ENCODE measurements at places on chromosomes 2 and 18.

GRCh38 chr2:187989925-187990623, 301.6 kb upstream of the GULP1 start:
- DNase-seq: no peak

DNA sequence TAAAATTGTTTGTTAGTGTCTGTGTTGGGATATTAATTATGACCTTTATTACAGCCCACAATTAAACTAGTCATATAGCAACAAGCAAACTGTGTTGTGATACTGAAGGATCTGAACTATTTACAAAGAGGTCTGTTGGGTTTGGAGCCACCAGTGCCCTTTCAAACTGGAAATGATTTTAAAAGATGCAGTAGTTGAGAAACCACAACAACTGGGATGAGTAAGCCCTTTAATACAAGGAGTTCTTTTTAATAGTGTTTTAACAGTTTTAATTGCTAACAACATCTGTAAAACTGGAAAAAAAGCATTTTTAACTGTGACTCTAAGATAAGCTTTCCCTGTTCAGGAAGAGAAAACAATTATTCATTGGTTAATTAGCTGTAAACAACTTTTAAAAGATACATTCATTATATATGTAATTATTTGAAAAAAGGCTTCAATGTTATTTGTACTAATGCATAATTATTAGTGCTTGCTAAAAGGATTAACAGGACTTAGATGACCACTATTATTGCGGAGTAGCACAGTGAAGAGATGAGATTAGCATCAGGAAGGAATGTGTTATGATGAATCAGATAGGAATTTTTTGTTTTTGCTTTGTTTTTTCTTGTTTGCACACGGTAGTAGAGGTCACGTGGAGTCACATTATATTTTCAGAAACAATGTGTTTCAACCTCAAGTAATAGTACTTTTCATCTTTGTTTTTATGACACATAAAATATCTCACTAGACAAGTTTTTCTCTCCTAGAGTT, 392.7 kb upstream of the FANCL start:
- DNase-seq: no peak

GRCh38 chr18:58601468-58602266, 27.2 kb downstream of the ALPK2 start:
- DNase-seq: no peak

DNA sequence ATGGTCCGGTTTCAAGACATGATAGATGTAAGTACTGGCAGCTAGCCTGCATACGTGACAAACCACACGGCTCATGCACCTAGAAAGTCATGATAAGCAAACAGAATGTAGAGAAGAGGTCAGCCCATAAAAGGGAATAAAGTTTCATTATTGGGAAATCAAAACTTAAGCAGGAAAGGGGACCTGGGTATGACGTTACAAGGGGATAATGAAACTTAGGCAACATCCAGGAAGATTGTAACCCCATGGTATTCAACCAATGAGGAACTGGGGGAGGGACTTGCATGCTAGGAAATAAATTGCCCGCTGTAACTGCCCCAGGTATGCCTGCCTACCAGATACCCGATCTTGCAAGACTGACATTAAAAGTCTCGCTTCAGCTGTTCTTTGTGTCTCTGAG, 1679.0 kb downstream of the SUCLG1 start:
- DNase-seq: no peak

GRCh38 chr2:148978026-148978685, 60.3 kb upstream of the LYPD6B start:
- DNase-seq: no peak

GRCh38 chr2:179247318-179248023, 17.2 kb downstream of the SESTD1 start:
- DNase-seq: no peak

DNA sequence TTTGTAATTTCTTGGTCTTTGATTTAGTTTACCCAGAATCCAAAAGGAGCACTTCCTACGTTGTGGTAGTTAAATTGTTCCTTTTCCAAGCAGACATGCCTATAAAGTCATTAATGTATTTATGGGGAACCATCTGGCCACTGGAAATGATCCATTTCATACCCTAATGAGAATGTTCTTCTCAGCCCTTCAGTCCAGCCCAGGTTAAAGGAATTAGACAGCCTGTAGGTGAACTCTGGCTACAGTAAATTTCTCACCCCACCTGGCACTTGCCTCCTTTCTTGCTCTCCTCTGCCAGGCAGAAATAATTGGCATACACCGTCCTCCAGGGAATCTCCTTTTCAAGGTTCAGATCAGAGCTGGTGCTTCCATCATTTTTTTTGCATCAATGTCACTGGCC, 121.1 kb downstream of the SETBP1 start:
- no peak for DNase-seq

- DNase-seq: no peak
These were observed 535.2 kb downstream of the METTL4 start for GRCh38 chr18:2036086-2036485.

GRCh38 chr2:128663371-128664050, 344.8 kb upstream of the HS6ST1 start:
- DNase-seq: no peak

DNA sequence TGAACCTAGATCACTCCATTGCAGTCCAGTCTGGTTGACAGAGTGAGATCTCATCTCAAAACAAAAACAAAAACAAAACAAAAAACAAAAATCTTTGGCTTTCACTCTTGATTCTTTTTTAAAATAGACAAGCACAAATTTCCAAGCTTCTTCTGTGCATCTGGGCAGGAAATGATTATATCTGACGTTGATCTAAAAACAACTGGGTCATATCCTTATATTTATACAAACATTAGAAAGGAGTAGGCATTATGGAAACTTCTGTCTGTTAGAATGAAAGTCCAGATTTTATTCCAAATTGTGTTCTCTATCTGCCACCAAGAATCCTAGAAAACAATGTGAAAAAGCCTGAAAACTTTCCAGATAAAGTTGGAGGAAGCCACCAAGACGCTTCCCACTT, 26.2 kb upstream of the PMAIP1 start:
- no peak for DNase-seq

DNA sequence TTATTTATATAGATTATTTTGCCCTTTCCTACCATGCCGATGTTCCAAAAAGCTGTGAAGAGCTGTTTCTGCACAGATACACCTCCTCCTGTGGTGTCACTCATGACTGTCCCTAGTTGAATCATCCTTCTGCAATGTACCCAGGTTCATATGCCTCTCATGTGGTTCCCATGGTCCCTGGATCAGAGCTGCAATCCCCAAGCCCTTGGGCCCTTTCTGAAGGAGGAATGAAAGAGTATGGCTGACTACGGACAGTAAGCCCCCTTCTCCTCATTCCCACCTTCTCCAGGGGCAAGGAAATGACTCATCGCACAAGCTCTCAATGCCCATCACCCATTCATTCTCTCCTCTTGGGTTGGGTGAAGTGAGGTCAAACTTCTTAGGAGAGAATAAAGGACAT, 63.9 kb upstream of the ACVR1 start:
- no peak for DNase-seq

DNA sequence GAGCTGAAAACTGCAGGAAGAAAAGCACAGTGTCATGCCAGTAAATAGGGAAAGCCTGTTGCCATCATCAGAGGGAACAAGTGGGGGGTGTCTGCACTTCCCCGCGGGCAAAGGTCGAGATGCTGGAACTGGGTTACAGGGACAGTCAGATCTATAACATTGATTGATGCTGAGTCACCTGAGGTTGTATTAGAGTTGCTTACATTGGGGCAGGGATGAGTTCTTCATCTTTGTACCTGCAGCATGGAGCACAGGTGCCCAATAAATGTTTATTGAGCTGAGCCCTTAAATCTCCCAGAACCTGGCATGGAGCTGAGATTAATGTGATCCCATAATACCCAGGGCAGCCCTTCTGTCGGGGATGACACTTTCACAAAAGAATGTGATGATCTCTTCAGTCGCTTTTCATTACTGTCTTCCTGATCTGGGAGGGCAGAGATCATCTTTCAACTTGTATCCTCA, 5.9 kb upstream of the RNF152 start:
- DNase-seq: no peak

GRCh38 chr18:3679241-3679640, 229.3 kb downstream of the TGIF1 start:
- no peak for DNase-seq

DNA sequence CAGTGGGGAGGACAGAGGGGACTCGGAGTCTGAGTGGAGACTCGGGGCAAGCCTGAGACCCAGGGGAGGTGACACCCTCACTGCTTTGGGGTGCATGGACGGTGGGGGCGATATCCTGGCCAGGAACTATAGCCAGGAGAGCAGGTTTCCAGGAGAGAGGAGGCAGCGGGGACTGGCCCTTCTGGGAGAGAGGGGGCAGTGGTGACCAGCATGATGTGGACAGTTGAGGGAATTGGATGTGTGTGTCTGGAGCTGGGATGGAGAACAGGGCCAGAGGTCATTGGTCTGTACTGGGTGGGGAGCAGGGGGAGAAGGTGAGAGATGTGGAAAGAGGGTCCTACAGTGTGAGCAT, 63.6 kb downstream of the ACKR3 start:
- no peak for DNase-seq

GRCh38 chr2:37753758-37754157, 82.3 kb upstream of the CDC42EP3 start:
- DNase-seq: no peak

DNA sequence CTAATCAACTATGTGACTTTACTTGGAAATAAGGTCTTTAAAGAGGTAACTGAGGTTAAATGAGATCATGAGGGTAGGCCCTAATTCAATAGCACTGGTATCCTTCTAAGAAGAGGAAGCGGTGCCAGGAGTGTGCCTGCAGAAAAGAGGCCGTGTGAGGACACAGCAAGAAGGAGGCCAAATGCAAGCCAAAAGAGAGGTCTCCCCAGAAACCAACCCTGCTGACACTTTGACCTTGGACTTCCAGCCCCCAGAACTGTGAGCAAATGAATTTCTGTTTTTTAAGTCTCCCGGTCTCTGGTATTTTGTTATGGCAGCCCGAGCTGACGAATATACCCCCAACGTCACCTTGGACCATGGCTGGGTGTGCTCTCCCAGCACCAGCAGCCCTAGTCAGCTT, 257.5 kb upstream of the NCKAP5 start:
- DNase-seq: no peak

- no peak for DNase-seq
These were observed 25.5 kb upstream of the STAT4 start for GRCh38 chr2:191176305-191176704.

DNA sequence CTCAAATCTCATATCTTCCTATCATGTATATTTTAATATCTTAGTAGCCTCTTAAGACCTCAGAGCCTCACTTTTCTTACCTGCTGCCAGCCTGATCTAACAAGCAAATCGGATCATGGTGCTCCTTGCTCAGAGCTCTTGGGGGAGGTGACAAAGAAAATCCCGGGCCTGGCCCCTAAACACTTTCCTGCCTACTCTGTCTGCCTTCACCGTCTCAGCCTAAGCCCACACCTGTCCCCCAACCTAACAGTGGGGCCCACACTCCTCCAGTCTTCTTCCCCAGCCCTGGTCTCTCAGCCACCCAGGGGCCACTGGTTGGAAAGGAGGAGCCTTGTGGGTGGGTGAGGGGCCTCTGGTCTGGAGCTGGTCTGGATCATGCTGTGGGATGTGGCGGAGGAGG, 207.3 kb downstream of the HAUS1 start:
- no peak for DNase-seq

- no peak for DNase-seq
These were observed 24.4 kb downstream of the LBH start for GRCh38 chr2:30255466-30256408.

DNA sequence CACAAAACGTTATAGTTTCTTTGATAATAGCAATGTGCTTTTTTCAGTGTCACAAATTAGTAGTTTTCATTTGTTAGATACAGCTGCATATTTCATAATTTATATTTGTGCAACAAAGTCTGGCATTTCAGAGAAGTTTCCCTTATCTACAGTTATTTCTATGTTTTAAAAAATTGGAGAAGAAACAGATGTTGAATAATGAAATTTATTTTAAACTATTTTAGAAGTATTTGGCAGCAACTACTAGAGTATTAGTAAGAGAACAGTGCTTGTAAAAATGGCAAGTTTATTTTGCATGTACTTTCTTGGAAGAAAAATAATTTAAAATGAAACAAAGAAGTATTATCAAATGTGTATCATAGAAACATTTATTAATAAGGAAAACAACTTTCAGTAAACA, 68.6 kb upstream of the COL5A2 start:
- DNase-seq: no peak

GRCh38 chr2:111671426-111672150, 212.4 kb downstream of the ANAPC1 start:
- no peak for DNase-seq

DNA sequence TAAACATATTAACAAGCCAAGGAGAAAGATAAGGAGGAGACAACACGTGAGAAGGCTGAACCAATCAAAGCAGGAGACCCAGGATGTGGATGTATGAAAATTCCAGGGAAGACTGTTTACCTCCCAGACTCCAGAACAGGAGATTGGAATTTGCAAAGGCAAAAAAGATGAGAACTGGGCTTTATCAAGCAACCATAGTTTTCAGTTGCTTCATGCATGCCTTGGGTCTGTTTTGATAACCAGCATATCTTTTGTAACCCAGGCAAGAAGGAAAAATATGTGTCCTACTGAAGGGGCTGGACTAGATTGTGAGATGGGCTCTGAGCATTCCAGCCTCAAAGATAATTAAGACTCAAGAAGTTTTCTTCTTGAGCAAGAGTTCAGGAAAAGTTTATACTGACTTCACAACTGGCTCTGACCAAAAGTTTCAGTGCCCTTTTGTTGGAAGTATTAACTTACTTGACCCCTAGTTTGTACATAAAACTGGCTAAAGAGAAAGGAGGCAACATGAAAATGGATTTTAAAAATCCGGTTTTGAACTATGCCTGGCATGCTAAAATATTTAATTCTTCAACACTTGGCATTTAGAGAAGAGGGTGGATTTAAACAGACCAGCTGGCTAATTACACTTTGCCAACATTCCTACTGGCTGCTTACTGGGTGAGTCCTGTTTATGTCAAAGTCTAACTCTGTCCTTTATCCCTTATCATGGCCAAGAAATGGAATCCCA, 79.3 kb upstream of the CD28 start:
- DNase-seq: no peak

DNA sequence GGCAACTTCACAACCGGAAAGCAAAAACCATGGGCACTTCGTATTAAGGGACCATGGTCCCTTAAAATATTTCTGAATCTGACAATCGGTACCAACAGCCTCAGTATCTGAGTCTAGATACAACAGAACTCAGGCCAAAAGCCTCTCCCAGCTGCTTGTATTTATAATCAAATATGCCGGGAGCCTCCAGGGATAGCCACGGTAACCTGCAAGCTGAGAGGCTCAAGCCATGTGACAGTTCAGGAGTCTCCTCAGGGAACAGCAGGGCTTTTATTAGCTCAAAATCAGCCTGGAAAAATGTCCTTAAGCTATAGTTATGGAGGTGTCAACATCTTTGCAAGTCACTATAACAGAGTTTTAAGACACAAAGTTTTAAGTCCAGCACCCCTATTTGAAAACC, 352.8 kb upstream of the GYPC start:
- no peak for DNase-seq

GRCh38 chr2:157784823-157785175, 91.3 kb downstream of the ACVR1 start:
- no peak for DNase-seq
